ENCODE measurements at places on chromosomes 11 and 22.
A peak's percentile ranks its signal among the peaks of the same experiment; 100 is the strongest.

DNA sequence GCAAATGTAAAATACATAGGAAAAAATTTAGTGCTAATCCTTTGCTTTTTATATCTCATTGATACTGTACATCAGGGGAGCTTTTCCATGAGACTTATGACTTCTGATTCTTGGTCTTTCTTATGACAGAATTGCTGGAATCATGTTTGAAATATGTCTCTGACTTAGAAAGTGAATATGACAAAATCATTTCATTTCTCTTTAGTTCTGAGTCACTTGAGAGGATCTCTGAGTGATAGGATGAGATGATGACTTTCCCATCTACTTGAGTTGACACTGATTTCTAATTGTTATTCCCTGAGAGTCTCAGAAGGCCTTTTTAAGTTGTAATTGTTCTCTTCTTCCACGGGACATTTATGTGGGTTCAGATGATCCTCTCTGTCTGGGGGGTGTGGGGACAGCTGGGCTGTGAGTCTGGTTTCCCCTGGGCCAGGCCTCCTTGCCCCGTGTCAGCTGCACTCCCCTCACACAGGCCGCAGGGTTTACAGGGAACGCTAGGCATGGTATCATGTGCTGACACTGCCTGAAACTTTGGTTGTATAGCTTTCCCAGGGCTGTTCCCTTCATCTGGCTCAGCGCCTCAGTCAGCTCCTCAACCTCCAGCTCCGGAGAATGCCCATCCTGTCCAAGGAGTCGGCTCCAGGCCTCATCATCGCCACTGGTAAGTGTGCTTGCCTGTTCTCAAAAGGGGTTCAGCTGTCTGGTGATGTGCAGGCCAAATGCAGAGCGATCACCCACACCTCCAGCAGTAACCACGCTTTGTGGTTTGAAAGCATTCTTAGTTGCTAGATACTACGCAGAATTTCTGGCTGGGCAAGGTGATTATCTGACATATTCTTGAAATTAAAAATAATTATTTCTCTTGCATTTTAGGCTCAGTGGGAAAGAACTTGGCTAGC lies 69.5 kb upstream of the SORL1-AS1 start:
- no peak for DNase-seq

DNA sequence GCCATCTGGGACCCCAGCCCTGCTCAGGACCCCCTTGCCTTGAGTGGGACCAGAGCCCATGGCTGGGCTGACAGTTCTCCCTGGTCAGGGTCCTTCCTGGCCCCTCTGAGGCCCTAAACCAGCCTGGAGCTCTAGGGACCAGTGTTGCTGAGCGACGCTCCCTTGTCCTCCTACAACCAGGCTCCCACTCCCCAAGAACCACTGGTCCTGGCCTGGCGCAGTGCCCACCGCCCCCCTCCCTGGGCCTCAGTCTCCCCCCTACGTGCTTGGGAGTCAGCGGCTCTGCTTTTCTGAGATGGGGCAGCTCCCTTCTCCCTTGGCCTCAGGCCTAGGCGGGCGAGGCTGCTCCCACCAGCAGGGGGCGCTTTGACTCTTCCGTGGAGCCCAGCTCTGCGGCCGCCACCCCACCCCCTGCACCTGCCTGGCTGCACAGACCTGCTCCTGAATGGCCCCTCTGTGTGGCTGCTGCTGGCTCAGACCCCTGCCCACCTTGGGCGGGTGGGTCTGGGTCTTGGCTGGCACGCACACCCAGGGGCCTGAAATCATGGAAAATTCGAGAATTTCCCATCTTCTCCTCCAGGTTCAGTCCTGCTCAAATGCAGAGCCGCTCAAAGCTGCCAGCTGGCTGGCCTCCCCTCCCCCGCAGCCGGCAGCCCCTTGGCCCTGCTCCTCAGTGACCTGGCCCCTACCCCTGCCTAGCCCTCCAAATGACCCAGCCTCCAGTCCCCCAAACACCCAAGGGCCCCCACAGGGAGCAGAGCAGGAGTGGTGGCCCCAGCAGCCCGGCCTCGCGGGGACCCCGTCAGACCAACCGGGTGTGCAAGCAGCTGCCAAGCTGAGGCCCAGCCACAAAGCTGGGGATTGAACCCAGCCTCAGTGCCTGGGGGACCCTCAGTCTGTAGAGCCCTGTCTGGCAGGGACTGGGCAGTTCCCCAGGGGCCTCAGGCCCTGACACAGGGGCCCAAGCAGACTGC lies 9.1 kb downstream of the PRR33 start:
- DNase-seq, result peak; percentile 64

DNA sequence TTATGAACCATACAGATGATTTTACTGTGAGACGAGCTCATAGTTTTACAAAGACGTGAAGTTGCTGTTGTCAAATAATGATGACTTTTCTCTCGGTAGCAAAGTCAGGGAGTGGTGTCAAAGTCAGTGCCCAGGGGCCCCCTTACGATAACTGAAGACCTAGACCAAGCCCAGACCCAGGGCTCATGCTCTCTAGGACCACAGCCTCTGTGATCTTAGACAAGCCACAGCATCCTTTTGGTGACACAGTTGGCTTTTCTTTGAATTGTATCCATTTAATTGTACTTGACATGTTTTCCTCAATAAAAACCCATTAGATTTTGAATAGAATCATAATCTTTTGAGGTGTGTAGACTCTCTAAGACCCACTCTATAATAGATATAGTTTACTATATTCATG lies 17.9 kb upstream of the POGLUT3 start:
- DNase-seq, result no peak

- no peak for DNase-seq
Observed at GRCh38 chr11:74322667-74323066, 11.2 kb upstream of the P4HA3 start.

DNA sequence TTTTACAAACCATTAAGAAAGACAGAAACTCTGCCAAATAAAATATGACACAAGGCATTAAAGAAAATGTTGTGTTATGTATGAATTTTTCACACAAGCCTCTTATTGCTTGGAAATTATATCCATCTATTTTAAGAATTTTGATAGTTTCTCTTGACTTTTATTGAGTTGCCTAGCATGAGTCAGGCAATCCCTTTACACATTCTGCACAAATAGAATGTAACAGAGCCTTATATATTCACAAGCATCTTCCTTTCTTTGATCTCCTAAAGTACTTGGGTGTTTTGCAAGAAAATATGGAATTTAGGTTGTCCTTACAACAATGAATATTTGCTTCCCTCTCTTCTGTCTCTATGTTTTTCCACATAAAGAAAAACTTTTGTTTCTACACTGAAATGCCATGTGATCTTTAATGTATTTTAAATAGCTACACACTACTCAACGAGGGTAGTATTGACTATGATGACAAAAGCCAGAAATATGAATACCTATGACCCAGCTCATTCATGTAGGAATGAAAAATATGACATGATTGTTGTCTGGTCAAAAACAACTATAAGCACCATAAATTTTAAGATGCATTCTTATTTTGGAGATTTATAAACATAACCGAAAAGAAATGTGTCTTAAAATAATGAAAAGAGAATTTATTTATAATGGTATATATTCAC lies 398.8 kb downstream of the GUCY1A2 start:
- DNase-seq, result no peak

DNA sequence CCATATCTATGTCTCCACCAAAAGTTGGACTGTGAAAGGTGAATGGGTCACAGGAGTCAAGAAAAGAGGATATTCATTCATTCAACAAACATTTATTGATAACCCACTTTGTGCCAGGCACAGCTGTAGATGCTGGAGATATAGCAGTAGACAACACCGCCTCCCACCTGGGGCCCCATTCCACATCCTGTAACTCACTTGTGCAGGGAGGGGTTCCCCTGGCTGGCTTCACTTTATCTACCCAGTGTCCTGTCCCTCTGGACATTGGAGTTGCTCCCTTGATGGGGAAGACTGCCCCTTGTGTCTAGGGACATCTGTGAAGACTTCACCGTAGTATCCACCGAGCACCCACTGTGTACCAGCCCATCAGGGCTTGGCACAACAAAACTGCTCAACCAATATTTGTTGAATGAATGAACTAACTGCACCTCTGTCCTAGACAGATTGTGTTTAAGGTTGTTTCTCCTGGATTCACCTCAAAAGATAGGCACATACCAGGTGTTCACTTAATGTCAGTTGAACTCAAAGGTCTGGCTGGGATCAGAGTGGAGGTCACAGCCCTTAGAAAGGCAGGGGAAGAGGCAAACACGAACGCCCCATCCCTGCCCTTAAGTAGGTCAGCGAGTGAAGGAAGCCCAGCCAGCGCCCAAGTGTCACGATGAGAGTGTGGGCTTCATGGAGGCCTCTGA lies 1.4 kb upstream of the OVOL1 start:
- DNase-seq, result no peak

DNA sequence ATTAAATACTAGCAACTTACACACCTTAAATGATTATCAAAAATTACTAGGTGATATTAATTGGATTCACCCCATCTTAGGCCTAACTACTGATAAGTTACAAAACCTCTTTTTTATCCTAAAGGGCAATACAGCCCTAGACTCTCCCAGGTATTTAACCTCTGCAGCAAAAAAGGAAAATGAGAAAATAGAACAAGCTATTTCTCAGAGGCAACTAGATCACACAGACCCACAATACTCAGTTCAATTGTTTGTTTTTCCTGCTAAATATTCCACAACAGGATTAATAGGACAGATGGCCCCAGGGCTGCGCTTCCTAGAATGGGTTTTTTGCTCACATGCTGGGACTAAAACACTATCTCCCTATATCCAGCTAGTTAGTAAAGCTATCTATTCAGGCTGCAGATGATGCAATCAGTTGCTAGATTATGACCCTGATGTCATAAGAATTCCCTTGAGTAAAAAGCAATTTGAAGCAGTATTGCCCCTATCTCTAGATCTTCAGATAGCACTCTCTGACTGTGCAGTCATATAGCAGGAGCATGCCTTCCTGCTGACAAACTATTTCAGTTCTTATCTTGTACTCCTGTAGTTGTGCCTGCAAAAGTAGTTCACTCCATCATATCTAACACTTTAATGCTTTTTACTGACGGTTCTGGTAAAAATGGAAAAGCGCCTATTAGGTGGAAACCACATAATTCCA lies 1595.5 kb upstream of the TENM4 start:
- no peak for DNase-seq

GRCh38 chr11:40403321-40403720 lies 1056.1 kb downstream of the LRRC4C start:
- no peak for DNase-seq

GRCh38 chr11:112588252-112588694 lies 327.6 kb upstream of the PLET1 start:
- DNase-seq, result no peak

GRCh38 chr11:121483805-121484480 lies 31.2 kb upstream of the SORL1-AS1 start:
- no peak for DNase-seq

GRCh38 chr11:130204703-130205095 lies 45.1 kb downstream of the ST14 start:
- no peak for DNase-seq

- DNase-seq, result no peak
Observed at GRCh38 chr22:44764373-44764772, 12.0 kb downstream of the ARHGAP8 start.

- no peak for DNase-seq
Observed at GRCh38 chr22:49391436-49391835, 436.2 kb downstream of the BRD1 start.

GRCh38 chr11:86940122-86940777 lies 14.9 kb downstream of the FZD4 start:
- no peak for DNase-seq

DNA sequence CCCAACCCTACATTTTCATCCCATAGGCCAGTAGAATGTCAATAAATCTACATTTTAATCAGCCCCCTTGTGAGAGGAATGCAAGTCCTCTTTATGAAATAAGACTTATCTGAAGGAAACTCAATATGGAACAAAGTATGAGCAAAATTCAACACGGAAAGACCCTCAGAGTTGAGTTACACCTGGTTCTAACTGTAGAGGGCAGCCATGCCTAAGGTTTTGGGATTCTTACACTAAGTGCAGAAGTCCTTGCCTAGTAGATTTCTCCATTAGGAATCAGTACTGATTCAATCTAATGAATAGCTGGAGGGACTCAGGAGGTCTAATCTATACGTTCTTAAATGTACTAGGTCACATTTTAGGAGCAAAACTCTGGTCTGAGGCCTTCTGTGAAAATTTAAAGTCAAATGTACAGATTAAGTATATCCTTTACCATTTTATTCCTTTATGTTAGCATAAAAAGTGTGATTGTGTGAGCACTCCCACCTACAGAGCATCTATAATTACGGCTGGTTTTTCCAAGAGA lies 904.5 kb downstream of the DLG2 start:
- DNase-seq, result no peak

DNA sequence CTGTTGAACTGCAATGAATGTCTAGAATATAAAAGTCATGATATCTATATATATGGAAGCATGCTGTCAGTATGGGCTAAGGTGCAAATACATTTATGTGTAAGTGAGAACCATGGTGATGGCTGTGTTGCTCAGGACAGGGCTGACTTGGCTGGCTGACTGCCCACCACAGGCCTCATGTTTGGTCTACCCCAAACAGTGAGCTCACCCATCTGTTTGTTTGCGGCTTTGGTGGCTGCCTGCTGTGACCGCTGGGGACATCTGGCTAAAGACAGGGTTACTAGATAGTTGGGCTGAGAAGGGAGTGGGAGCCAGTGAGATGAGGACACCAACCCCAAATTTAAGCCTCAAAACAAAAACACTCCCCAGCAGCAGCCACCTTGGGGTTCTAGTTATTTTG lies 6.3 kb downstream of the CD44 start:
- no peak for DNase-seq

GRCh38 chr11:59822989-59823566 lies 12.5 kb upstream of the MRPL16 start:
- DNase-seq, result no peak

DNA sequence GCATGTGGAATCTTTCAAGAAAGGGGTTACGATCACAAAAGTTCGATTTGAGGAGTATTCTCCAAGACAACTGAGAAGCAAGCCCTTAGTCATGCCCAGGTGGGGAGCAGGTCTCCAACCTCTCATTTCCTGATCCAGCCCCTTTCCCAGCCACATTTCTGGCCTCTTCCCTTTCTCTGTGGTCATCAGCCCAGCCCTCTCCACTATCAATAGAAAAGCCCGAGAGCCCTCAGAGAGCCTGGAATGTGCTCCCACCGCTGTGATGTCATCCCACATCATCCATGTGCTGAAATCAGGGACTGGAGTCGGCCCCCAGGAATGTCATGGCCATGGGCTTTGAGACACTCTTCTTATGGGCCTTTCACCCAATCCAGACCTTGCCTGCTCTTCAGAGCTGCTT lies 62.6 kb downstream of the KCNJ1 start:
- DNase-seq, result no peak

- DNase-seq, result no peak
Observed at GRCh38 chr11:28243581-28243980, 135.4 kb downstream of the METTL15 start.
